ENCODE measurements at places on chromosomes 2 and 18.
A peak's percentile ranks its signal among the peaks of the same experiment; 100 is the strongest.

DNA sequence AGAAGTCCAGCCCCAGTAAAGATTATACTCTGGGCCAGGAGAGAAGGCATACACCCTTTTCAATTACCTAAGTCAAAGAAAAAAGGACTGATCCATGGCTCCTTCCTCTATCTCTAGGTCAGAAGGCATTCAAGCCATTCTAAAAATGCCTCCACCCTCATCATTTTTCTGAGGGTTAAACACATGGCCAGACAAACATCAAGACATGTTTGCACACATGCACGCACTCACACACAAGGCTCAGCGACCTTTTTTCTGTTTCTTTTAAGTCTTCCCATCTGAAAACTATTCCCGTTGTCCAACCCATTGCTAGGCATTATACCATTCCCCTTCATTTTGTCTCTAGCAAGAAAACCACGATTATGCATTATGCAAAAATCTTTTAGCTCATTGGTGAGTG lies 126.6 kb downstream of the EN1 start:
- DNase-seq = no peak

- DNase-seq = no peak
These were observed 539.3 kb downstream of the METTL4 start for GRCh38 chr18:2032036-2032435.

DNA sequence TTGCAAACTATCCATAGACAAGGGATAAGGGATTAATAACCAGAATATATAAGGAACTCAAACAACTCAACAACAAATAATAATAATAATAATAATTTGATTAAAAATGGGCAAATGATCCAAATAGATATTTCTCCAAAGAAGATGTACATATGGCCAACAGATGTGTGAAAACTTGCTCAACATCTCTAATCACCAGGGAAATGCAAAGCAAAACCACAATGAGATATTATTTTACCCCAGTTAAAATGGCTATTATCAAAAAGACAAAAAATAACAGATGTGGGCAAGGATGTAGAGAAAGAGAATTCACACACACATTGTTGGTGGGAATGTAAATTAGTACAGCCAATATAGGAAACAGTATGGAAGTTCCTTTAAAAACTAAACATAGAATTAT lies 26.9 kb downstream of the DNAH7 start:
- DNase-seq = no peak

GRCh38 chr2:160666154-160667060 lies 172.8 kb upstream of the RBMS1 start:
- no peak for DNase-seq

- DNase-seq = no peak
These were observed 8.3 kb downstream of the SULT6B1 start for GRCh38 chr2:37180006-37180639.

DNA sequence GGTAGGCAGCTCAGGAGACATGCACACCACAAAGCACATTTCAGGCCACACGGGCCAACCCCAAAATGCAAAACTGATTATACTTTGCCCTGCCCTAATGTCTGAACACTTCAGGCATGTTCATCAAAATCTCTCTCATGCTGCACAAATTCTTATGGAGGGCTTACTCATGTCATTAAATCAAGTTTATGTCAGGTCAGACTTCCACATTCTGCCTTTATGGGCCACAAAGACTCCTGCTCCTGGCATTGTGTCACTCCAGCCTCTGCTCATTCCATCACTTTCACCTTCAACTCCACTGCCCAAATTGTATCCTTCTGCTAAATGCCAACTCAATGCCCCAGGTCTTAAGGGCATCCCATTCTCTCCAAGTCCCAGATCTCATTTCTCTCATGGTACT lies 9.2 kb downstream of the UXS1 start:
- DNase-seq = no peak

- no peak for DNase-seq
These were observed 265.7 kb downstream of the TCF4 start for GRCh38 chr18:55322178-55322735.

DNA sequence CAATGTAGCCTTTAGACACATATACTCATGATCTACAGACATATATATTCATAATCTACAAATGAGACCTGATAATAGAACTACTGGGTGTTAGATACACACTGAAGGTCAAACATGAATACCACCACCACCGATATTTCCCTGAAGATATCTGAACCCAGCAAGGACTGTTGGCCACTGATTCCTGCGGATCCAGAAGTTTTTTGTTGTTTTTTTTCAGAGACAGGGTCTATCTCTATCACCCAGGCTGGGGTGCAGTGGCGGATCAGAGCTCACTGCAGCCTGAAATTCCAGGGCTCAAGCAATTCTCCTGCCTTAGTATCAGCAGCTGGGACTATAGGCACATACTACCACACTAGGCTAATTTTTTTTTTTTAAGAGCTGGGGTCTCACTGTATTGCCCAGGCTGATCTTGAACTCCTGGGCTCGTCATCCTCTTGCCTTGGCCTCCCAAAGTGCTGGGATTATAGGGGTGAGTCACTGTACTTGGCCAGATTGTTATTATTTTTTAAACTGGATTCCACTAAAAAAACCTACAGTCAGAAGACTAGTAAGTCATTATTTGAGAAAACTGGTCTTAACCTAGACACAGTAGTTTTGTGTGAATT lies 1.8 kb downstream of the METTL5 start:
- no peak for DNase-seq

GRCh38 chr2:190996338-190996946 lies 17.5 kb downstream of the STAT1 start:
- peak; percentile 75 for DNase-seq

DNA sequence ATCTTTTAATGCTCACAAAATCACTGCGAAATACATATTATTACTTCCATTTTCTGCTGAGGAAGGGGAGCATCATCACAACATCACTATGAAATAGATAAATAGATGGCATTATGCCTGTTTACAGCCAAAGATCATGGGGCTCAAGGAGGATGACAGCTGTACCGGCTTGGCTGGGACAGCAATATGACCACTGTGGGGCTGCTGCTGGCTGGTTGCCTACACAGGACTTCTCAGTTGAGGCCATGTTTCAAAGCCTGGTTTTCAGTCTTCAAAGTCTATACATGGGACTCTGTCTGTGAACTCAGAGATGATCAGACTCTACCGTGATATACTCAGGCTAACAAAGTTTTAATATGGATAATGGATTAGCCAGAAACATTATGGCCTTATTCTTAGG lies 58.7 kb downstream of the SPATS2L start:
- DNase-seq = no peak

GRCh38 chr2:156042895-156043294 lies 289.6 kb downstream of the NR4A2 start:
- no peak for DNase-seq

- no peak for DNase-seq
These were observed 467.6 kb upstream of the HS6ST1 start for GRCh38 chr2:128786316-128786715.

DNA sequence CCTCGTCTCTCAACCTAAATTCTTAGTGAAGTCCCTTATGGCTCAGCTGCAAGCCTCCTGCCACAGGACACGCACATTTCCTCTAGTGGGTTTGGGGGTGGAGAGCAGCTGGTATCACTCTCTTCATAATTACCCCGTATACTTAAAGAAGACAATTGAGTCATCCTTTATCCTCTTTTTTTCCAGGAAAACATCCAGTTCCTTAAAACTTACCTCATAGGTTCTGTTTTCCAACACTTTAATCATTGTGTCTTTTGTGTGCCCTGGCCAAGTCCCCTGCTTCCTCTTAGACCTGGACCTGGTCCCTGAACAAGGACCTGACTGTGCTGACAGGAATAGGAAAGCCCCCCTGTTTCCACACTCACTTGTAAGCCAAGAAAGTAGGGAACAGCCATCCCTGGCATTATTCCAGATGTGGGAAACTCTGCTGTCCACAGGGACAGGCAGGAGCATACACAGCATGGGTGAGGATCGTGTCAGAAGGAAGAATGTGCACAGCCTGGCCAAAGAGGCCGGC lies 42.3 kb upstream of the MYO1B start:
- DNase-seq = no peak

GRCh38 chr2:191500884-191501560 lies 176.9 kb upstream of the NABP1 start:
- DNase-seq = no peak

- DNase-seq = no peak
These were observed 214.9 kb upstream of the CHST9 start for GRCh38 chr18:27400001-27400400.

DNA sequence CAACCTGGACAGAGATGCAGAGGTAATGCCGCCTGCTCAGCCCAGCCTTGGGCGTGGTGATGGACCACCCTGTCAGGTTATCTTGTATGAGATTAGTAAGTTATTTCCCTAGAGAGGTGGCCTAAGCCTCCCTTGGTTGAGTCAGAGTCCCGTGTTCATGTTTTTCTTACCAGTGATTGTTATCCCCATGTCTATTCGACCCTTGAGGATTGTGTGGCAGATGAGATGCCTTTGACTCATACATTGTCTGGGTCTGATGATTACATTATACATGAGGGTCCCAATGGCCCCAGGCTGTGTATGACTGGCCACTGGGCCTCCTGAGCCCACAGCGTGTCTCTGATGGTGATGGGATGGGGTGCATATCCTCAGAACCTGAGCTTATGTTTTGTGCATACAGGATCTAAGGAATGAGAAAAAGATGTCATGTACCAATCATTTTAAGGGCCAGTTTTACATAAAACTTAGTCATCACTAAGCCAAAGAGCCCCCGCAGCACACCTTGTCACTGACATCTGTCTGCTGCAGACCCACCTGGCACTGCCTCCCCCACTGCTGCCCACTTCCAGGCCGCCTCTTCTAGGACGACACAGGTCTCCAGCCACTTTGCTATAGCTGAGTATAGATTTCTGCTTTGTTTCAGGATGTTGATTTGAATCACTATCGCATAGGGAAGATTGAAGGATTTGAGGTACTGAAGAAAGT lies 7.7 kb downstream of the PPP1R7 start:
- DNase-seq = no peak

GRCh38 chr2:224417361-224417729 lies 15.4 kb upstream of the FAM124B start:
- DNase-seq = no peak

DNA sequence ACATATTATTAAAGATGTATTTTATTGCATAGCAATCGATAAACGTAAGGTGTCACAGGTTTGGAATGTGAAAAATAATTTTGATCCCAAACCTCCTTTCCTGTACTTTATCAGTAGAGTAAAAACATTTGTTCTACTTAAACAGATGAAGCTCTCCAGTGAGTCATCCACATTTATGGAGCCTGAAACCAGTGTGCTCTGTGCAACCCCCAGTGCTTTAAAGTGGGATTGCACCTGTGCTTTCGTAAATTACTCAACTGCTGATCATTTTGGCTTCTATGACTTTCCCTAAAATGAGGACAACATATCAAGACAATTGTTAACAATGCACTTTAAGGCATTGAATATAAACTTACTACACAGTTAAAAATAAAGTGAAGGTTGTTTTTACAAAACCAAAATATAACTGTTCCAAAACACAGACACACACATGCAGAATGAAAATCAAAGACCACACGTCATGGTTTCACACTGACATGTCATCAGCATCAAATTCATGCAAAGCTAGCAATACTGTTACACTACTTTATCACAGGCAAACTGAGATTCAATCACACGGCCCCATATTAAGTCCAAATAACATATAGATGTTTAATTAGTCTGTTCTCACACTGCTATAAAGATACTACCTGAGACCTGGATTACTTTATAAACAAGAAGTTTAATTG lies 9.7 kb downstream of the TMEM18 start:
- no peak for DNase-seq

DNA sequence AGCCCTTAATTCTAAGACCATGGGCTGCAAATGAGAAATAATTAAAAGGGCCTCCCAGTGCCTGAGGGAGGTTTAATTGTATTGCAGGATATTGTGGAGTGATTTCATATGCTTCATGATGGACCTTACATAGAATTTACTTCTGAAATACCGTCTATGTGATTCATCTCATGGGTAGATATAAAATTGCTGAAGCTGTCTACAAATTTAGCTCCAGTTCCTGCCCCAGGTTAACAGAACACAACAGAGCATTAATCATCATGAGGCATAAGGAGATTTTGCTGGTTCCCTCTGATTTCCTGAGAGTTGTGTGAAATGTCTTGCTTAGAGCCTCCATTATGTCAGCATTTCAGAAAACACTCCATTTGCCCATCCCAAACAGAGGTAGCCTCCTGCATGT lies 770 bp downstream of the UPP2 start:
- DNase-seq = no peak

GRCh38 chr2:168139852-168140251 lies 107.5 kb downstream of the STK39 start:
- no peak for DNase-seq

DNA sequence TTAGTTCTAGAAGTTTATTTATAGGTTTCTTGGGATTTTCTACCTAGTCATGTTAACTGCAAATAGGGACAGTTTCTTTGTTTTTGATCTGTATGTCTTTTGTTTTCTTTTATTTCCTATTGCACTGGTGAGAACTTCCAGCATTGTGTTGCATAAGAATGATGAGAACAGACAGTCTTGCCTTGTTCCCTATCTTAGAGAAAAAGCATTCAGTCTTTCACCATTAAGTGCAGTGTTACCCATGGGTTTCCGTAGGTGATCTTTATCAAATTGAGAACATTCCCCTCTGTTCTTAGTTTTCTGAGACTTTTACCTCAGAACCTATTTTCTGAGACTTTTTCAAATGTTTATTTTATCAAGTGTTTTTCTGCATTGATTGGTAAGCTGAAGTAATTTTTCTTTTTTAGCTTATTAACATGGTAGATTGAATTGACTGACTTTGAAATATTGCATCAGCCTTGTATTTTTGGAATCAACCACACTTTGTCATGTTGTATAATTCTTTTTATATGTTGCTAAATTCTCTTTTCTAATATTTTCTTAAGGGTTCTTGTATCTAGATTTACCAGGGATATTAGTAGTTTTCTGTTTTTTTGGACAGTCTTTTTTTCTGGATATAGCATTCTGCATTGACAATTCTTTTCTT lies 17.2 kb downstream of the MFSD6 start:
- DNase-seq = no peak

All from activated effector memory CD4-positive, alpha-beta T cell treated with anti-CD3 and anti-CD28 coated beads, Interleukin-2, amount 50 U/mL, for 16 hours (primary cell).